ENCODE measurements at places on chromosomes 1 and 21. TPM values are rescaled to one million over a fixed set of nuclear protein-coding genes. Genes with fewer than 3 reads are reported as not detected.

- DNase-seq: no peak
Observed at GRCh38 chr1:18200918-18201317, 93.3 kb downstream of the IGSF21 start.

GRCh38 chr1:74486036-74486435 lies 26.4 kb downstream of the LRRC53 start:
- no peak for DNase-seq

Gene PCP4L1
- total RNA-seq: 0.73 TPM

DNA sequence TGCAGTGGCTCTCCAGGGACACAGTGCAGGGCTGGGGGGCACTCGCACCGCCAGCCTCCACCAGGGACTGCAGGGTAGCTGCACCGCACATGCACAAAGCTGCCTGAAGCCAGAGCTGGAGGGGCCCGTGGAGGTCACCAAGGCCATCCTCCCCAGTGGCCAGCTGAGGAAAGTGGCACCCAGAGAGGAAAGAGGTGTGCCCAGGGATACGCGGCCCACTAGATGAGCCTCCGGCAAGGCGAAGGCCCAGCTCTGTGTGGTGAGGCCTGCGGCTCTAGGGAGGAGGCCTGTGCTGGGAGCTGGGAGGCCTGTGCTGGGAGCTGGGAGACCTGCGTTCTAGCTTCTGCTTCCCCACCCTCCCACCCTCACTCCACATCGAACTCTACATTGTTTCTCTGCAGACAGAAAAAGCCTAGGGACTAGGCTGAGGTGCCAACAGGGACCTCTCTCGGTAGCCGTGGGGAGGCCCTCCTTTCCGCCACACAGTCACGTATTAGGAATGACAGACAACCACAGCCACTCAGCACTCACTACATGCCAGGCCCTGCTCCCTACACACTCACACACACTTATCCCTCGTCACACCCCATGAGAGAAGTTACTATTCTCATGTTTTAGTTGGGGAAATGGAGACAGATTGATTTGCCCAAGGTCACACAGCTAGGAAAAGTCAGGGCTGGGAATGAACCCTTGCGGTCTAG lies 921 bp upstream of the ASCL5 start:
- DNase-seq: no peak

Gene IGFN1
- 0.33 TPM for total RNA-seq

Measured in breast epithelium (tissue), 4 donors.